ENCODE measurements at places on chromosomes 16 and 17.

GRCh38 chr16:51035711-51036110, 115.4 kb downstream of the SALL1 start:
- DNase-seq: no peak
- no peak overlapping the region for H3K4me3 ChIP-seq
- no peaks in the 10 kb centered on the region for H3K36me3 ChIP-seq
- no peak overlapping the region for H3K27ac ChIP-seq
- peaks cover 2% of the 10 kb centered on the region for H3K27me3 ChIP-seq
- H3K4me1 ChIP-seq: no peaks in the 10 kb centered on the region

DNA sequence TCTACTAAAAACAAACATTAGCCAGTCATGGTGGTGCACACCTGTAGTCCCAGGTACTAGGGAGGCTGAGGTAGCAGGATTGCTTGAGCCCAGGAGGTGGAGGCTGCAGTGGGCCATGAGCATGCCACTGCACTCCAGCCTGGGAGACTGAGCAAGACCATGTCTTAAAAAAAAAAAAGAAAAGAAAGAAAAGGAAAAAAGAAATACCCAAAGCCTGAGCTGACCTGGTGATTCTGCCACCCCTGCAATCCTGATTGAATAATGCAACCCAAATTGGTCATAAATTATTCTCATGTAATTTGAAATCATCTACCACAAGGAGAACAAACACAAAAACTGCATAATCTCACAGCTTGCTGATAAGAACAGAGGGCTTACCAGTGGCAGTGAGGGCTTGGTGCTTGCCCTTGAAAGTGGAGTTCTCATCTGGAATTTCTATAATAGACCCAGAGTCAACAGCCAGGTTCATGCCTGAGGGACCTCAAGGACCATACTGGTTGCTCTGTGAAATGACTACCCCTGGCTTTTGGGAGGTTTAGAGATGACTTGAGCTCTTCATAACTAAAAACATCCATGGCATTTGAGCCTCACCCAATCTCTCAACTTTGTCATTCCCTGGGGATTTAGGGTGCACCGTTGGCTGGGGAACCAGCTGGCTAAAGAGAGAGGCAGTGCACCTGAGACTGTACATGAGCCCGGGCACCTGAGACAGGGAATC, 35.4 kb upstream of the TMC5 start:
- DNase-seq: no peak
- no peak overlapping the region for H3K4me3 ChIP-seq
- H3K4me1 ChIP-seq: peaks cover 46% of the 10 kb centered on the region
- H3K27ac ChIP-seq: no peak overlapping the region

DNA sequence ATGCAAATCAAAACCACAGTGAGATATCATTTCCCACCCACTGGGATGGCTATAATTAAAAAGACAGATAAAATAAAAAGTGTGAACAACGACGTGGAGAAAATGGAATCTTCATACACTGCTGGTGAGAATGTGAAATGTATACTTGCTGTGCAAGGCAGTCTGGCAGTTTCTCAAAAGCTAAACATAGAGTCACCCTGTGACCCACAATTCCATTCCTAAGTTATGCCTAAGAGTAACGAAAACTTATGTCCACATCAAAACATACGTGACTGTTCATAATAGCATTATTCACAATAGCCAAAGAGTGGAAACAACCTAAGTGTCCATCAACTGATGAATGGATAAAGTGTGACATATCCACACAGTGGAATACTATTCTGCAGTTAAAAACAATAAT, 38.1 kb upstream of the VPS4A start:
- no peaks in the 10 kb centered on the region for H3K27me3 ChIP-seq
- H3K4me3 ChIP-seq: no peak overlapping the region
- DNase-seq: no peak
- no peak overlapping the region for H3K27ac ChIP-seq
- H3K4me1 ChIP-seq: peaks cover 6% of the 10 kb centered on the region

DNA sequence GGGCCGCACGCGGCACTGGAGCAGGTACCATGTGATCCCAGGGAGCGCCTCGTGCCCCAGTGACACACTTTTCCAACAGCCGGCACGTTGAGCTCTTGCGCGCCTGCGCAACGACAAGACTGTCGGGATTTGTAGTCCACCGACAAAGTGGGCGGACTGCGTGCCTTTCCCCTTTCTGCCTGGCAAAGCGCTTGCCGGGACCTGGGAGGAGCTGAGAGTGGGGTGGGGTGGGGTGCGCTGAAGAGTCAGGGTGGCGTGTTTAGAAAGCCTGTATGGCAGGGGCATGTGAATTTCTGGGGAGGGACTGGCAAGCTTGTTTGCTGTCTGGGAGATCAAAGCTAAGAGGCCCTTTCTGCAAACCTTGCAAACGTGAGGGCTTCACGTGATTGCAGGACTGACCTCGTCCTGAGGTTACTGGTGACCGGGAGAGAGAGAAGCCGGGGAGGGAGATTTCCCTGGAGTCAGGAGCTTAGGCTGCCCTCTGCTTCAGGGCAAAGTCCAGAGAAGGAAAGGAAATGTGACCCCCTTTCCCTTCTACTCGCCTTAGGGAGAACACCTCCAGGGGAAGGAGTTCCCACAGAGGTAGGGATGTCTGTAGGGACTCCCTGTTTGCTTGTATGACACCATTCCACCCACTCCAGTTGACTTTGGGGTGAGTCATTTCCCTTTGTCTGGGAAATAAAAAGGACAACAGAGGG, 429 bp upstream of the NR1D1 start:
- DNase-seq: peak; percentile 93
- H3K27me3 ChIP-seq: no peaks in the 10 kb centered on the region
- H3K4me3 ChIP-seq: peak overlapping the region; percentile 77
- H3K4me1 ChIP-seq: peaks cover 89% of the 10 kb centered on the region
- H3K36me3 ChIP-seq: peaks cover 19% of the 10 kb centered on the region
- peak overlapping the region; percentile 80 for H3K27ac ChIP-seq

DNA sequence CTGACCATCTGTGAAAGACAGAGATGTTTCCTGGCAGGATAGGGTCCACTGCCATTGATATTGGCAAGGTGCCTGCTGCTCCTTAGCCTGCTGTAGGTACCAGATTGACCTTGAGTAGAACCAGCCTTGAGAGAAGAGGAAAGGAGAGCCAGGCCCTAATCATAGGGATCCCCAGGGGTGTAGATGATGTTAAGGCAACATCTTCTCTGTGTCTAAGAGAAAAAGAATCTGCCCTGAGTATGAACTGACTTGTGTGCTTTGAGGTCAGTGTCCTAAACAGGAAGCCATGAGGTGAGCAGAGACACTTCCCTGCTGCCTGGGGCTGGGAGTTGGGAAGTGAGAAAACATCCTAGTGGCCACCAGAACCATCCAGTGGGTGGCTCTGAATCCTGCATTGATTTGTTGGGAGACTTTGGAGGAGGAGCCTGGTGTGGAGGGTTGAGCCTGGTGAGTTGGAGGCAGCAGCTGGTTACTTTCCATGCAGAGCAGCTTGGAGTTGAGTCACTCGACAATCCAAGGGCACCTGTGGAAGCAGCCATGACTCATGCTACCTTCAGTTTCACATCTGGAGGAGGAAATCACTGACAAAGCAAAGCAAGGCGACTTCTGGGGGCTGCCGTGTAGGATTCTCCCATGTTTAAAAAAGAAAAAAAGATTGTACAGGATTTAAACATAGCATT, 47.8 kb downstream of the BMERB1 start:
- H3K4me3 ChIP-seq: no peak overlapping the region
- H3K27ac ChIP-seq: no peak overlapping the region
- peaks cover 11% of the 10 kb centered on the region for H3K4me1 ChIP-seq
- H3K27me3 ChIP-seq: peaks cover 3% of the 10 kb centered on the region

Data from activated CD4-positive, alpha-beta memory T cell treated with anti-CD3 and anti-CD28 coated beads, Interleukin-2, amount 10 ng/mL, durations not matched to agents 7 days and 5 days (primary cell).